ENCODE measurements at places on chromosomes 2 and 18.

DNA sequence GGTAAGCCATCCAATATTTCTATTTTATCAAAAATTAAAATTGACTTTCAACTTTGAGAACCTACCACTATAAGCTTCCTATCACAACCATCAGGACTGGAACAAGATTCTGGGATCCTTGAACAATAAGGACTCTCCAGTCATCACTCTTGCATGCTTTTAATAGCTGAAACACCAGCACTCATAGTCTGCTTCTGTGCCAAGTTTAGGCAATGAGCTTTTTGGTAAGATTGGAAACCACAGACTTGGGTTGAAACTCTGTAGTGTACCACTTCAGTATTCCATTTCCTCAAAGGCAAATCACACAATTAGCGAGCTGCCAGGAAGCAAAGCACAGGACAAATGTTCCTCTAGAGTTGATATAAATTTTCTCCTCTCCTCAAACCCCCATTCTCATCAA lies 1065.8 kb upstream of the SLC39A10 start:
- no peak for DNase-seq

GRCh38 chr2:11629851-11630250 lies 40.1 kb downstream of the NTSR2 start:
- no peak for DNase-seq

DNA sequence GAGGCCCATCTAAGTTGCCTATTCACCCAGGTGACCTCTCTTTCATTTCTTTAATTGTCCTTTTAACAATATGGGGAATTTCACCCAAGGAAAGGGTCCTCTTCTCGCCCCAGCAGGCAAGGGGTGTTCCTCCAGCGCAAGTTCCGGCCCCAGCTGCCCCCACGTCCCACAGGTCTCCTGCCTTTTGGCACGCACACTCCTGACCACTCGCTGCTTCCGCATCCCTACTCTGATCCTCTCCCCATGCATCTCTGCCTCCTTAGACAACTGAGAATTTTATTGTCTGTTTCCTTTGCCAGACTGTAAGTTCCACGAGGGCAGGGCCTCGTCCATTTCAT lies 684 bp upstream of the ARPC2 start:
- no peak for DNase-seq

DNA sequence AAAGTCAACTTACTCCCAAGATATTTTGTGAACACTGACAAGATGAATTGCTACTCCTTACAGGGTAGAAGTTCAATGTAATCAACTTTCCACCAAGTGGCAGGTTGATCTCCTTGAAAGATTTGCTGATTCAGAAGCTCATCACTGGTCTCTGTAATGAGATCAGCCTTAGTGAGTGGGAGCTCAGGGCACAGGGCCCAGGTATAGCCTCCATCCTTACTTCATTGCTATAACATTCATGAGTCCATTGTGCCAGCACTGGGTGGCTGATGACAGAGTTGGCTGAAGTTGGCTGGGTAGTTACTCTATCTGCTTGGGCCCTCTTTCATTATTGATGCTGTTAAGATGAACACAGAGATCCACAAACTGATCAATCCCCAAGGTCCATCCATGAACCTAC lies 379.0 kb downstream of the IRS1 start:
- no peak for DNase-seq

GRCh38 chr18:10432781-10433180 lies 21.7 kb upstream of the APCDD1 start:
- no peak for DNase-seq

GRCh38 chr18:79559436-79559835 lies 120.2 kb upstream of the CTDP1 start:
- no peak for DNase-seq

- DNase-seq = no peak
Observed at GRCh38 chr2:172415865-172416183, 11.6 kb upstream of the ITGA6 start.

- no peak for DNase-seq
Observed at GRCh38 chr2:128196471-128196931, 105.5 kb downstream of the UGGT1 start.

GRCh38 chr18:63186520-63187222 lies 132.9 kb downstream of the BCL2 start:
- DNase-seq = no peak

GRCh38 chr18:48983793-48984437 lies 33.1 kb upstream of the SMAD7 start:
- no peak for DNase-seq

- DNase-seq = no peak
Observed at GRCh38 chr2:48600204-48600813, 17.3 kb upstream of the GTF2A1L start.

DNA sequence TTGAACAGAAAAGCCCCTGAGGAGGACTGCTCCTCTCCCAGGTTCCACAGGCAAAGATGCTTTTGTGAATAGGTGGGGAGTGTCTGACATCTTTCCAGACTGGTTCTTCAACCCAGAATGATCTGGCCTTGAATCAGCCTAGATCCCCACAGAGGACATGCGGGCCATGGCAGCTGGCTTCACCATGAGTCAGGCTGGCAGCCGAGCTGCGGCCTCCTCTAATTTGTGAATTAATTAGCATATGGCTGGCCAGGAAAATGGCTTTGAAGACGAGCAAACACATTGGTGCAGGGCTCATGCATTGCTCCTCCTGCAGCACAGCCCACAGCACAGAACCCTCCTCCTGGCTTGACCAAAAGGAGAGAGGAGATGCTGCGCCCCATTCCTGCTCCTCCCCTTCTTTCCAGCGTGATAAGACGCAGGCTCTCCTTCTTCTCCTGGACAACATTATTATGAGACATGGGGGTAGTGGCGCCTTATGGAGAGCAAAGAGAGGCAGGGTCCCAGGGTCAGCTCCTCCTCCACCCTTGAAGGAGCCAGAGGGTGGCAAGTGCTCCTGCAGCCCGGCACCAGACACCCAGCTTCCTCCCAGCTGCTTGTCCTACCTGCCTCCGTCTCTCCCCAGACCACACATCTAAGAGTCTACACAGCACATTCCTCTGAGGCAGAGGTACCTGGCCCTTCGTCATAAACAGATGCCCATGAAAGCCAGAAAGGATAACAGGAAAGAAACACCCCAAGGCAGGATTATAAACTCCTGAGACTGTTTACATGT lies 66.7 kb downstream of the EDAR start:
- no peak for DNase-seq

GRCh38 chr2:120077896-120078295 lies 65.0 kb downstream of the EPB41L5 start:
- no peak for DNase-seq

DNA sequence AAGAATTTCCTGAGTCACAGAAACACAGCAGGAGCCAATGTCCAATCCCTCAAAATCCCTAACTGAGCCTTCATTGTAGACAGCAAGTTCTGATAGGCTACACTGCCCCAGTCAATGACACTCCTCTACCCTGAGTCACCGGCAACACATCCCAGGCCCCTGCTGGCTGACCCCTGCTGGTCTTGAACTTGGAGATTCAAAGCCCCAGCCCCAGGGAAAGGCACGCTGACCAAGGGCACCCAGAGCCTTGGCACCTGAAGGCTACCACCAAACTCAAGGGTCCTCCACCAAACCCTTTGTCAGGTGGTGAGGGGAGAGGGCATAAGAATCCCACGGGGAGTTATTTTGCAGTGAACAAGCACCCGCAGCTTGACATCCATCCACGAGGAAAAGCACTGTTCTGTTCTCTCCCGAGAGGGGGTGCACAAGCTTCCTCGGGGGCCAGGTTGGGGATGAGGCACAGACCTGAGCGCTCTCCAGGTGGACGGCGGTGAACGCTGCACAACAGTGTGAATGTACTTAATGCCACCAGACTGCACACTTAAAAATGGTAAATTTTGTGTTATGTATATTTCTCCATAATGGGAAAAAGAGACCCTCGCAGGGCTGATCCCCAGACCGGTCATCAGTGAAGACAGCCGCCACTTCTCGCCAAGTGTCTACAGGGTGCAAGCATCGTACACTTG lies 46.9 kb downstream of the TFCP2L1 start:
- DNase-seq = no peak

DNA sequence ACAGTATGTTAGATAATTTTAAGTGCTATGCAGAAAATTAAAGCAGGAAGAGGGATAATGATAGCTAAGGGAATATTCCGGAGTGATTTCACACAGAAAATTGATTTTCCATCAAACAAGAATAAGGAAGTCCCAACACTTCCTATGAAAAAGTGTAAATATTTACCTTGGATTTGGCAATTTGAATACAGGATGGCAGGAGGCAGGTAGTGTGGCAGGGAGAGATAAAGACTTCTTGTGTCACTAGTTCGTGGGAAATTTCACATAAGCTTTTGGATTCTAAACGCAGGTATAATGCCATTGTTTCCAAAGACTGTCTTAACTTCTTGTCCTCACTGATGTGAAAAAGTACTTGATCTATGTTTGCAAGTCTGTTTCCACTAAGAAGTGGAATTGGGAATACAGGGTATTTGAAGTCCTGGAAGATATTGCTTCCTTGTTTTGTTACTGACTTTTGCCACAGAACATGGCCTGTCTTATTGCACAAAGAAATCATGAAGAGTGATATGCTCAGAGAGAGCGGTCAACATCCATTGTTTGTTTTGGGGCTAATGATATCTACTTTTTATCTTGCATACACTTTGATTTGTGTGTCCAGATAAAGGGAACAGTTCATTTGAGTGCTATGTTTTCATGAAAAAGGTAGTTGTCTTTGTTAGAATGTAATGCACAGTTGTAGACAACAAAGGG lies 1216.1 kb upstream of the FAM98A start:
- DNase-seq = no peak

DNA sequence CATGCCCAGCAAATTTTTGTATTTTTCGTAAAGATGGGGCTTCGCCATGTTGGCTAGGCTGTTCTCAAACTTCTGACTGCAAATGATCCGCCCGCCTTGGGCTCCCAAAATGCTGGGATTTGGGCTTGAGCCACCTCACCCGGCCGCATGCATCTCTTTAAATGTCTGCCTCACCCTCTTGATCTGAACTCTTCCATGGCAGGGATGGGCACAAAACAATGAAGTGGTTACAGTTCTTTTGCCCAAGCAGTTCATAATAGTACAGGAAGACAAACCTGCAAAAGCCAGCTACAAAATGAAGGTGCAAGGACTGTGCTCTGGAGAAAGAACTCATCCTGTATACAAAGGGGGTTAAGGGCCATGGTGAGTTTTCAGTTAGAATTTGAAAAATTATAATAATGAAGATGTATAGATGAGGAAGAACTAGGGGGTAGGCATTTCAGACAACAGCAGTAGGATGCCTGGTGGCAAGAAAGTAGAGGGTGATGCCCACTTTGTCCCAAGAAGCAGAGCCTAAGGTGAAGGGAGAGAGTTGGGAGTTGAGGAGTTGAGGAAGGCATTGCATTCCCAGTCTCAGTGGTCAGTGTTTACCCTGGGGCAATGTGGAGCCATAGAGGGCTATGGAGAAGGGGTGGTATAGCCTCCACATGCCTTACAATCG lies 160.8 kb upstream of the MYCN start:
- DNase-seq = no peak
